ENCODE measurements at places on chromosomes 4 and X.

DNA sequence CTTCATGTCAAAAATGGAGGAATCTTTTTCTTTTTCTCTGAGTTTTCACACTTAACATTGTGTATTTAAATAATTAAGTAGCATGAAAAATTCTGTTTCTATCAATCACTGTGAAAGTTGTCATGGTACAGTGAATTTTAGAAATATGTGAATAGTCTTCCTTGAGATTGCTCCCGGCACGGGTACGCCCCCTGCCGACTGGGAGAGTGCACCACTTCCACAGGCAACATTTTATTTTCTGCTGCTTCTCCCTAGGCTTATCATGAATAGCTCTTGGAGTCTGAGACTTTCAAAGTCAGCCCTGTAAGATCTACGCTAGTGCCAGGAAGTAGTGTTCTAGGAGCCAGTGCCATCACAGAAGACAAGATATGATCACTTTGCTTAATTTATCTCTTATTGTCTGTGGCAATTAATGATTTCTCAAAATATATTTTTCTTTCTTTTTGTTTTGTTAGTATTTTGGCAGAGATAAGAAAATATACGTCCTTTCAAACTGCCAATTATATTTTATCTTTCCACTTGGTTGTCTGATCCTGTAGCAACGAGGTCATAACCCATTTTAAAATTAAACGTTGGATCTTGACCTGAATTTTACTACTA, 763.8 kb upstream of the AADAT start:
- DNase-seq = no peak

DNA sequence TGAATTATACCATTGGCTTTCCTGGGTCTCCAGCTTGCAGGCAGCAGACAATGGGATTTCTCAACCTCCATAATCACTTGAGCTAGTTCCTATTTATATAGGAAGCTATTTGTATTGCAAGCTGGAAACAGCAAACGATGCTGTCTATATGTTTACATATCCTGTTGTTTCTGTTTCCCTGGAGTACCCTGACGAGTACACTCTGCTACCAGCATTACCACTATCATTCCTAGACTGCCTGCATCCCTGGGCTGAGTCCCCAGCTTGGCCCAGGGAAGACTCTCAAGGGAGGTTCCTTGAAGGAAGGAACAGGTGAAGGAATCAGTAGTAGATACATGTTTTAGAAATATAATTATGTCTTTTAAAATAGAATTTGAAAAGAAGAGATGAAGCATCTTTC, 81.4 kb downstream of the EVC2 start:
- no peak for DNase-seq

- no peak for DNase-seq
Observed at GRCh38 chr4:46974891-46975543, 18.4 kb downstream of the GABRA4 start.

DNA sequence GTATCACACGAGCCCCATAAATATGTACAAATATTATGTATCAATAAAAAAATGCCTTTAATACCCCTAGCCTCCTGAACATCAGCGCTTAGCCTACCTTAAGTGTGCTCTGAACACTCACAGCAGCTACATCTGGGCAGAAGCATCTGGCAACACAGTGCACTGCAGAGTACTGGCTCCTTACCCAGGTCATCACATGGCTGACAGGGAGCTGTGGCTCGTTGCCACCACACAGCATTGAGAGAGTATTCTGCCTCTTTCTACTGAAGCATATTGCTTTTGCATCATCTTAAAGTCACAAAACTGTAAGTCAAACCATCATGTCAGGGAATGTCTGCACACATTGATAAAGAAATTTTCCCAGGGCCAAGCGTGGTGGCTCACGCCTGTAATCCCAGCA, 55.2 kb downstream of the TRIML1 start:
- DNase-seq = no peak

GRCh38 chr4:74961230-74961629, 28.3 kb downstream of the PARM1 start:
- DNase-seq = no peak

GRCh38 chr4:101806914-101807313, 16.4 kb downstream of the BANK1 start:
- no peak for DNase-seq

DNA sequence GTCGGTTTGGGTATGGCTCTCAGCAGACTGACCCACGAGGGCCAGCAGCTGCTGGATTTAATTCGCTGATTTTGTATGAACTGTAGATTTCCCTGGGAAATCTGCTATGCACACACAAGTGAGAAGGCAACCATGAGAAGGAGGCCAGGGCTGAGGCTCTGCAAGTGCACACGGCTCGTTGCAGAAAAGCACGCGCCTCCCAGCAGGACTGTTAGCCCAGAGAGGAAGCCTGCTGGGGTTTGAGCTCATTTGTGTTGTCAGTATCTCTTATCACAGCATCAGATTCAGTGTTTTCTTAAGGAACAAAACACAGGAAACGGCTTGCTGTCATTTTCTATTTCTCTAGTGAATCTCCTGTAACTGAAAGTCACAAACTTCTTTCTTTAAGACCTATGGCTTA, 296.2 kb upstream of the FAT1 start:
- DNase-seq = no peak

- no peak for DNase-seq
Observed at GRCh38 chrX:10242026-10242425, 85.3 kb downstream of the CLCN4 start.

GRCh38 chr4:5019274-5019673, at the start of gene CYTL1:
CYTL1 (minus strand) TSS chr4:5019458; CDS start chr4:5019445, 13 bp downstream.
- no peak for DNase-seq

DNA sequence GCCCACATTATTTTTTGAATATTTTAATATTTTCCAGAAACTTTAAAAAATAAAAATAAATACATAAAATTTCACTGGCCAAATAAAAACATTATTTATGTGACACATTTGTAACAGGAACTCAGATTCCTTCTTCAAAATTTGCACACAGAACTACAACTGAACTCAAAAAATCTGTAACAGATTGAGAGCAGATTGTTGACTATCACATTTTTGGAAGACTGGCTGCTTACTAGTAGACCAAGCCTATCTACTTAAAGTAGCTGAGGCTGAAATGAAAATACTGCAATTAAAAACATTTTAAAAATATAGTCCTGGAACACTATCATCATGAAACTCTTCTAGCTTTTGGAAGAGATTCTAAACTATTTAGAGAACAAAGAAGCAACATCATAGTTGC, 203.9 kb downstream of the SH3BGRL start:
- DNase-seq = no peak

- no peak for DNase-seq
Observed at GRCh38 chr4:12071316-12071715, 642.6 kb upstream of the HS3ST1 start.

DNA sequence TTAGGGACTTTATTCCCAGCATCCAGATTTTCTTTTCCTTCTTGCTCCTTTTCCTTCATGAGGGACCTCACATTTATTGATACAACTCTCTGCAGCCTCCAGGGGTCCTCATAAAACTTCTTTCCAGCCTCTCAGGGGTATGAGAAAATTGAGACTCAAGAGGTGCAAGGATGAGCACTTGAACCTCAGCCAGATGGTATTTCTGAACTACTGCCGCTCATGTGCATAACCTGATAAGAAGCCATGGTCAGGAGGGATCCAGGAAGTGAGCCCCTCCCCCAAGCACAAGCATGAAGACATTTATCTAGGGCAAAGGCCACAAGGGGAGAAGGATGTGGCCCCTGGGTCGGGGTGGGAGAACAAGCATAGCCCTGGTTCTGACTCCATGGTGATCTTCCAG, 73.3 kb downstream of the TSPAN7 start:
- DNase-seq = no peak

DNA sequence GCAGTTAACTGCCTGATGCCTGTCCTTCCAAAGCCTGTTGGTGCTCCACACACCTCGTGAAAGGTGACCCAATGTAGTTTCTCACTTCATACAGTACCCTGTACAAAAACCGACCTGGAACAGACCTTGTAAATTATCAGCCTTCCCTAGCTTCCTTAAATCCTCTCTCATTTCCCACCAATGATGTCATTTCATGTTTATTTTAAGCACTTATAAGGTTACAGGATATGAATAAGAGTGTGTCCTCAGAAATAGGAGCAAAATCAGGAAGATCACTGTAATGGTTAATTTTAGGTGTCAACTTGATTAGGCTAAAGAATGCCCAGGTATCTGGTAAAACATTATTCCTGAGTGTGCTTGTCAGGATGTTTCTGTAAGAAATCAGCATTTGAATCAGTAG, 44.7 kb downstream of the TMEM150C start:
- DNase-seq = no peak

GRCh38 chr4:109206620-109207019, 95.8 kb downstream of the COL25A1 start:
- no peak for DNase-seq

DNA sequence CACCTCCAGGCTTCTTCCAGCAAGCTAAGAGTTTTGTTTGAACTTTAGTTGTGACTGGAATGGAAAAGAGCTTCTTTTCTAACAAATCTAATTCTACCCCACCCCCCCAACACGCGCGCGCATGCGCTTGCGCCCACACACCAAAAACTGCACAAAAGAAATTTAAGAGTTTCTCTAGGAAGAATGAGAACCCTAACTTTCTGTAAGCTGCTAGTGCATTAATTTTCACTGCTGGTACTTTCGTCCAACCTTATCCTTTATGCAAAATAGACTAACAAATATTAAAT, 9.0 kb upstream of the INTU start:
- DNase-seq = no peak

DNA sequence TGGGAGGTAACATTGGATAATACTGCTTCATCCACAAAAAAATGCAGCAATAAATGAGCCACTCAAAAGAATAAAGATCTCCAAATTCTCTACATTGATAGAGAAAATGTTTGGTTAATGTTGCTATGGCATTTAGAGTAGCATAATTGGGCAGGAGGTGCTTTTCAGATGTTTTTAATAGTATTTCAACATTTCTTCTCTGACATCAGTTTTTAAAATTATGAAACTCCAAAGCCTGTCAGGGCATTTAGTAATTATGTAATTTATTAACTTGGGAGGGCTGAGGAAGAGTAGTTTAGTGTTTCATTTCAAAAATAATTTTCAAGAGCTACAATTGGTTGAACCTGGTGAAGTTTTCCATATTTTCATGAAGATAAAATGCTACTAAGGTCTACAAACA, 211.3 kb upstream of the INTU start:
- no peak for DNase-seq

DNA sequence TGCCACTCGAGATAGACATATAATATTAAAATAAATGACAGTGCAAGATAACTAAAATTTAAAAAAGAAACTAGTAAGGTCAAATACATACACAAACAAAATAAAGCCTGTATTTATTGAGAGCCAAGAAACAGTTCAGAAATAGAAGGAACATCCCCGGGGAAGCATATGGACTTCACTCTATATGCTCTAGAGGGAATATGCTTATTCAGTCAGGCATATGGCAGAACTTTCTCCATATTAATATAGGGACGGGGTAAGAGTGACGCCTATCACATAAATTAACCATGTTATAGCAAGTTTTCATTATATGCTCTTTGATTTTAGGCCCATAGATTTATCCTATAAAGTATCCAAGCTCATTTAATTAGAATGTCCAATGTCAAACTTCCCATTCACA, 56.7 kb upstream of the EFHC2 start:
- no peak for DNase-seq

GRCh38 chr4:124060261-124060918, 652.1 kb downstream of the ANKRD50 start:
- no peak for DNase-seq

DNA sequence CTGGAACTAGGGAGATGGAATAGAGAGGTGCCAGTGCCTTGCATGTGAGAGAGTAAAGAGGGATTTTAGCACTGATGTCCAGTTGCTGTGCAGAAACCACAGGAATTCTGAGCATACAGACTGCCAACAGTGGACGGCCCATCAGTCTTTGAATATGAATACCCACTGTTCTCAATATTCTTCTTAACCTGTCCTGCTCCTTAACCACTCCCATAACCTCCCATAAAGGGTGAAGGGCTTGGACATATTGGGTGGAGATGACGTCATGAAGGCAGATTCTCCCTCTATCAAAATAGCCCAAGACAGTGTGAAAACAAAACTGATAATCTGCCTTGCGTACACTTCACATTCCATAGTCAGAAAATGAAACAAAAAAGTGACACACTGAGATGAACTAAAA, 1313.7 kb upstream of the PABPC4L start:
- no peak for DNase-seq

GRCh38 chr4:81412946-81413495, 58.7 kb downstream of the RASGEF1B start:
- no peak for DNase-seq

DNA sequence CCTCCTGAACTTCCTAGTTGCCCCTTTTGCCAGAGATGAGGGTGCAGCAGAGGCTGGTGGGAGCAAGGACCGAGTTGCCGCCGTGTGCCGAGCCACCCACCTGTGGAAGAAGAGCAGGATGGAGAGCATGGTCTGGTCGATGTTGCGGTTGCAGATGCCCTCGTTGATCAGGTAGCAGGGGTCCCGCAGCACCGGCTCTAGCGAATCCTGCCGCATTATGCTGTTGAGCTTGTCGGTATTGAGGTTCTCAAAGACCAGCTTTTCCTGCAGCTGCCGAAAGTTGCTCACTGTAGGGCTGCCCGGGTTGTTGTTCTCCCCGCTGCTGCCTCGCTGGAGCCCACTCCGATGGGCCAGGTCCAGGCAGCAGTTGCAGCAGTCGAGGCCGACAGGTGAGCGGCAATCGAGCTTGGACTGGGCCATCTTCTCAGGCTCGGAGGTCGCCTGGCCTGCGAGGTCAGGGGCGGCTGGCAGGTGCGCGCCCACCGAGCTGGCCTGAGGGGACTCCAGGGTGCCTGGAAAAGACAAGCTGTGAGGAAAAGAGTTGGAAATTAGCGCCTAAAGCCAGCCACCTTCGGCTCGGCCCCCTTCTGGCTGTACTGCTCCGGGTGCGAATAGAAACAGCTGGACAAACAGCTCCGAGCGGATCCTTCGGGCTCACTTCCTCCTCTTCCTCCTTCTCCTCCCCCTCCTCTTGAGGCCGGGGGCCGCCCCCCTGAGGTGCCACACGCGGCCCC, 420 bp downstream of the TSC22D3 start:
- DNase-seq = no peak

DNA sequence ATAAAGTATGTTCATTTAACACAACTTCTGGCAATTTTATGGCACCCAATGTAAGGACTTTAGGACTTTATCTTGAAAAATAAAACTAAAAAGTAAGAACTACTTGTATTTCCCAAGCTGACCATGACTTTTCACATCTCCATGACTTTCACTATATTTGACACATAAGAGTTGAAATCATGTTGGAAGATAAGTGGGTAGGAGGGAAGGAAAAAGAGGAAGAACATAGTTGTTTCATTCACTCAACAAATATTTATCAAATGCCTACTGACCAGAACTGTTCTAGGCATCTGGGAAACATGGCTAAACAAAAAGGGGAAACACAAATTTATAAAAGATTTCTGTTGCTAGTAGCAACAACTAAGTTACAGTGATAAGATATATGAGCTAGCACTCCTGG, 16.0 kb downstream of the SCLT1 start:
- DNase-seq = no peak

- DNase-seq = no peak
Observed at GRCh38 chr4:33104273-33104672, 2384.1 kb downstream of the PCDH7 start.

DNA sequence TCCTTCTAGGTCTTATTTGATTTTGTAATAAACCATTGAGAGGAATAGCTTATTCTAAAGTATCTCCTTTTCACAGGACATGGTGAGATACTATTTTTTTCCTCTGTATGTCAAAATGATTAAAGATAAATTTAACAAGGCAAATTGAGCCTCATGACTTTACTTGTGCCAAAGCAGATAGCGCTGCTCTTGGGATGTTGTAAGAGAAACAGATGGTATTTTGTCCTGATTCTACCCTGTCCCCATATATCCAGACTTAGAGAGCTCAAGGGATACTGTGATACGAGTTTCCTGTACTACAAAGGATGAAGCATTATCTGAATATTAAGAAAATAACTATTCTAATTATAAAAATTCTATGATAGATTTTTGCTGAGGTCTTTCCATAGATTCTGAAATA, 34.0 kb downstream of the EMCN start:
- no peak for DNase-seq
